Vagina (tissue), 2 donors: ENCODE measurements at places on chromosomes 3 and 15. TPM values are rescaled to one million over a fixed set of nuclear protein-coding genes. Genes with fewer than 3 reads are reported as not detected.

CNTN4 gene
- total RNA-seq, result 22.1 TPM

DNA sequence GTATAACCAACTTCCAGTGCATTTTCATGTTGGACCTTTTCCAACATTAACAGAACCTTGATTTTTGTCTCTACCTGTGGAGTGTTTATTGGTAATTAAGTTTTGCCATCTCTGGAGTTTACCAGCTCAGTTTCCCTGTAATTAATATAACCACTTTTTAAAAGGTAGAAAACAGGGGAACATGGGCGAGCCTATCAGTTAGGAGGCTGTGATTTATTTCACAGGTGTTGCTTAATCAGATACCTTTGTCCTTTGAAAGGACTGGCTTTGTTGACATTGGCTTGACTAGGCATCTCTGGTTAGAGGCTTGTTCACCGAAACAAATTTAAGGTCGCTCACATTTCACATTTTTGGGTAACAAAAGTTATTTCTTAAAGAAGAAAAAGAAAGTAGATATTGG lies 622 bp downstream of the NAALADL2 start:
- peaks cover 10% of the 10 kb centered on the region for H3K4me1 ChIP-seq
- no peak overlapping the region for H3K27ac ChIP-seq
- DNase-seq, result no peak
- no peak overlapping the region for H3K4me3 ChIP-seq
- H3K36me3 ChIP-seq, result no peaks in the 10 kb centered on the region

DNA sequence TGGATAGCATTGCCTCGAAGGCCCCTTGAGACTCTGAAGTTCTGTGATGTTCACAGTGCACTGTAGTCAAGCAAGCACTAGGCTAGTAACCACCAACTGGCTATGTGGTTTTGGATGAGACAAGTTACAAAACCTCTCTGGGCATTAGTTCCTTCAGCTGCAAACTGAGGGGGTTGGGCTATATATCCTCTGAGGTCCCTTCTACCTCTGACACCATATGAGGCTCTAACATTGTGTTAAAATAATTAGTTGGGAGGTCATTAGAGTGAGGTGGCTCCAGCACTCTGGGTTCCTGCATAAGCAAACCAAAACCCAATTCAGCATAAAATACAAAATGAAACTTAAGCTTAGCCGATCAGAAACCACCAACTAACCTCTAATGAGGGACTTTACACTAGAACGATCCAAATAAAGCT lies 209.5 kb upstream of the LRRN1 start:
- no peaks in the 10 kb centered on the region for H3K27me3 ChIP-seq
- no peaks in the 10 kb centered on the region for H3K4me1 ChIP-seq
- no peak overlapping the region for H3K27ac ChIP-seq
- DNase-seq, result no peak
- no peak overlapping the region for H3K4me3 ChIP-seq
- H3K36me3 ChIP-seq, result no peaks in the 10 kb centered on the region

DNA sequence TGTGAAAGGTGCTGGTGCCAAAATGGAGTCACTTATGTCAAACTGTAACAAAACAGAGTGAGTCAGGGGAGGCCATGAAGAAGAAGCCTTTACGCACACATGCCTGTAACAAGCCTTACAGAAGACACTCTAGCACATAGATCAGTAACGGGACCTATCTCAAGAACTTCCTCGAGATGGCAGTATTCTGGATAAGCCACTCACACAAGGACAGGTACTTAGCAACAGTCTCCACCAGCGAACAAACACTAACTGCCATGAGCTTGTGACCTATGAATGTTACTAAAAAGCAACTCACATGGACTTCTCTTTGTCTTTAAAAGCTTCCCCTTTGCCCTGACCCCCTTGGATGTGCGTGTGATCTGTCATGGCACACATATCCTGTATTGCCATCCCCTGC lies 235.1 kb downstream of the CD47 start:
- no peak for DNase-seq
- H3K4me1 ChIP-seq, result no peaks in the 10 kb centered on the region
- H3K4me3 ChIP-seq, result no peak overlapping the region

- DNase-seq, result no peak
- H3K27ac ChIP-seq, result no peak overlapping the region
- H3K27me3 ChIP-seq, result no peaks in the 10 kb centered on the region
- peak overlapping the region; percentile 45 for H3K4me3 ChIP-seq
- peaks cover 12% of the 10 kb centered on the region for H3K4me1 ChIP-seq
Observed at GRCh38 chr15:100972975-100973350, 53.8 kb downstream of the LRRK1 start.

DNA sequence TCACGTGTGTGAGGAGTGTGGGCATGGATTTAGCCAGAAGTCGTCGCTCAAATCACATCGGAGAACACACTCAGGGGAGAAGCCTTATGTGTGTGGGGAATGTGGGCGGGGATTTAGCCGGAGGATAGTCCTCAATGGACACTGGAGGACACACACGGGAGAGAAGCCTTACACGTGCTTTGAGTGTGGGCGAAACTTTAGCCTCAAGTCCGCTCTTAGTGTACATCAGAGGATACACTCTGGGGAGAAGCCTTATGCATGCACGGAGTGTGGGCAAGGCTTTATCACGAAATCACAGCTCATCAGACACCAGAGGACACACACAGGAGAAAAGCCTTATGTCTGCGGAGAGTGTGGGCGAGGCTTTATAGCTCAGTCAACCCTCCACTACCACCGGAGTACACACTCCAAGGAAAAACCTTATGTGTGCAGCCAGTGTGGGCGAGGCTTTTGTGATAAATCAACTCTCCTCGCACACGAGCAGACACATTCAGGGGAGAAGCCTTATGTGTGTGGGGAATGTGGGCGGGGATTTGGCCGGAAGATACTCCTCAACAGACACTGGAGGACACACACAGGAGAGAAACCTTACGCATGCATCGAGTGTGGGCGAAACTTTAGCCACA lies 28.1 kb downstream of the ZNF589 start:
- H3K4me1 ChIP-seq, result peaks cover 31% of the 10 kb centered on the region
- no peaks in the 10 kb centered on the region for H3K27me3 ChIP-seq
- H3K27ac ChIP-seq, result peak overlapping the region; percentile 53
- H3K4me3 ChIP-seq, result no peak overlapping the region

DNA sequence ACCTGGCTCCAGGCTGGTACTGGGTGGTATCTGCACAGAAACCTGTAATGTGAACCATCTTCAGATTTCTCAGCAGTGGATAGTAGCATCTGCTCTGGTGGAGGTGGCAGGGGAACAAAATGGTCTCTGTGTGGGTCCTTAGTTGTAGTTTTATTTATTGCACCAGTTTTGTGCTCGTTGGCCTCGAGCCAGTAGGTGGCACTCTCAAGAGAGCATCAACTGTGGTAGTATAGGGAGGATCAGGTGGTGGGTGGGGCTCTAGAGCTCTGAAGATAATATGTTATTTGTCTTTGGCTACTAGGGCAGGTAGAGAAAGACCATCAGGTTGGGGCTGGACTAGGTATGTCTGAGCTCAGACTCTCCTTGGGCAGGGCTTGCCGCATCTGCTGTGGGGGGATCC lies 254.0 kb upstream of the GPR149 start:
- no peak overlapping the region for H3K4me3 ChIP-seq
- no peak overlapping the region for H3K27ac ChIP-seq
- no peaks in the 10 kb centered on the region for H3K27me3 ChIP-seq
- H3K36me3 ChIP-seq, result no peaks in the 10 kb centered on the region
- H3K4me1 ChIP-seq, result no peaks in the 10 kb centered on the region
- DNase-seq, result no peak

- H3K4me1 ChIP-seq, result peaks cover 20% of the 10 kb centered on the region
- H3K4me3 ChIP-seq, result no peak overlapping the region
- H3K36me3 ChIP-seq, result no peaks in the 10 kb centered on the region
- no peaks in the 10 kb centered on the region for H3K27me3 ChIP-seq
- no peak for DNase-seq
- H3K27ac ChIP-seq, result peak overlapping the region; percentile 51
Observed at GRCh38 chr3:128173849-128174248, 20.6 kb downstream of the EEFSEC start.

VGLL3 gene
- 17.7 TPM for total RNA-seq

PRSS50 gene
- total RNA-seq, result not detected

FOXB1 gene
- not detected for total RNA-seq

- no peaks in the 10 kb centered on the region for H3K27me3 ChIP-seq
- no peak overlapping the region for H3K27ac ChIP-seq
- no peaks in the 10 kb centered on the region for H3K36me3 ChIP-seq
- no peaks in the 10 kb centered on the region for H3K4me1 ChIP-seq
- H3K4me3 ChIP-seq, result no peak overlapping the region
Observed at GRCh38 chr15:90981681-90982080, 12.7 kb downstream of the PRC1 start.

GOLGA8M gene
- 10.8 TPM for total RNA-seq

DLEC1 gene
- 0.25 TPM for total RNA-seq
